ENCODE measurements at places on chromosomes 12 and 14.

DNA sequence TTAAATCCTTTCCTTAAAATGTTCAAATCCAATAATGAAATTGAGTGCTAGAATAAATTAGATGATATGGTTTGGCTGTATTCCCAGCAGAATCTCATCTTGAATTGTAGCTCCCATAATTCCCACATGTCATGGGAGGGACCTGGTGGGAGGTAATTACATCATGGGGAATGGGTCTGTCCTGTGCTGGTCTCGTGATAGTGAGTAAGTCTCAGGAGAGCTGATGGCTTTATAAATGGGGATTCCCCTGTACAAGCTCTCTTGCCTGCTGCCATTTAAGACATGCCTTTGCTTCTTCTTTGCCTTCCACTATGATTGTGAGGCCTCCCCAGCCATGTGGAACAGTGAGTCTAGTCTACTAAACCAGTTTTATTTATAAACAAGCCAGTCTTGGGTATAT lies 508.5 kb downstream of the ETNK1 start:
- DNase-seq: no peak

DNA sequence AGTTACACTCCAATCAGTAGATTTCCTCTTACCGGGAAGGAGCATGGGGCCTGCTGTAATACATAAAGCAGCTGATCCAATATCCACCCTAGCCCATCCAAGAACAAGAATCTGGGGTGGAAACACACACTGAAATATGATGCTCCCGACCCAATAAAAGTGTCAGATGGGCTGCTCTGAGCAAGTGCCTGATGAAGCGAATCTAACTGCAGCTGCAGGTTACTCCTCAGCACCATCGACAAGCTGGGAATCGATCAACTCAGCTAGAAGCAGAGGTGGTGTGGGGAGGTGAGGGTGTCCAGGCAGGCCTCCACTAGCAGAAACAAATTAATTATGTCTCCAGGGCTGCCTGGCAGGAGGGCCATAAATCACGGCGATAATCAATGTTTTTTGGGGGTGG lies 64.0 kb upstream of the WSCD2 start:
- DNase-seq: no peak

- DNase-seq: no peak
These were observed 739.9 kb downstream of the SLC16A7 start for GRCh38 chr12:60335745-60336144.

GRCh38 chr12:5909560-5909959 lies 35.5 kb downstream of the ANO2 start:
- no peak for DNase-seq
